ENCODE measurements at places on chromosomes 2 and 18.
A peak's percentile ranks its signal among the peaks of the same experiment; 100 is the strongest.

DNA sequence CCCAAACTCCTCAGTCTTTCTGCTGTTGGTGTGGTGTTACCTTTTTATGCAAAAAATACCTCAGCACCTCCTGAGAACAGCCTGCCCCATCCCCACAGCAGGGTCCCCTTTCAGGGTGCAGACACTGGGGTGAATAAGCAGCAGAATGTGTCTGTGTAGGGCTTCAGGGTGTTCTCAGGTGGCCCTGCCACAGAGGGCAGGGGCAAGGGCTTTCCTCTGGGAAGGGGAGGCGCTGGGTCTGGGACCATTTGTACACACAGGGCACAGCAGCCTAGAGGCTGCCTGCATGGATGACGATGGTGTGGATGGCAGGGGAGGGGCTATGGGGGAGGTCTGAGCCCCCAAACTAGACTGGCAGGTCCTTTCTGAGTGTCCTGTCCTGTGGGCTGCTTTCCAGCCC, 2.6 kb downstream of the HAAO start:
- no peak for DNase-seq

- no peak for DNase-seq
Measured at GRCh38 chr2:11983870-11984269, 237.4 kb downstream of the LPIN1 start.

GRCh38 chr2:197181491-197181890, 129.1 kb downstream of the ANKRD44 start:
- DNase-seq = no peak

GRCh38 chr2:17470855-17471641, 47.2 kb downstream of the RAD51AP2 start:
- DNase-seq = peak; percentile 19
